ENCODE measurements at places on chromosomes 1 and 21.
A peak's percentile ranks its signal among the peaks of the same experiment; 100 is the strongest.

DNA sequence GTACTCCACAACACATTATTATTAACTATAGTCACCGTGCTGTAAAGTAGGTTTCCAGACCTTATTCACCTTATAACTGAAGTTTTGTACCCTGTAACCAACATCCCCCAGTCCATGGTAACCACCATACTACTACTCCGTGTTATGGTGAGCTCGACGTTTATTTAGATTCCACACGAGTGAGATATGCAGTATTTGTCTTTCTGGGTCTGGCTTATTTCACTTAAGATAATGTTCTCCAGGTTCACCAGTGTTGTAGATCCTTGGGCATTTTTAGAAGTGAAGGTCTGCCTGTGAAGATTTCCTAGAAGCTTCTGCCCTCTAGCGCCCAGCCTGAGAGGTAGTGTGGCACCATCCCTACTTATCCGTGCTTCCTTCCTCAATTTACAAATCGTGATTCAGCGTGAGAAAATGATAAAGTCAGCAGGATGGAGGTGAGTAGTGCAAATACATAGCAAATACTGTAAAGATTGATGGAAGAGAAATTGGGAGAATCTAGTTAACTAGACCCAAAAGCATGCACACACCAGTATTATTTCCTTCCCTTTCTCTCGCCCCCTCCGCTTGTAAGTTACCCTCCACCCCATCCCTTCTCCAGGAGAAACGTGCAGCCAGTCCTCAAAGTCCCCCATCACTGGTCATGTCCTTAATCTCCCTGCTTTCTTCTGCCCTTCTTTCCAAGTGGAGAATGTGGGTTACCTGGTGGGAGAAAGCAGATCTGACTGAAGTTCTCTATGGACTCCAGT lies 36.0 kb upstream of the DISC1 start:
- peak; percentile 14 for DNase-seq

DNA sequence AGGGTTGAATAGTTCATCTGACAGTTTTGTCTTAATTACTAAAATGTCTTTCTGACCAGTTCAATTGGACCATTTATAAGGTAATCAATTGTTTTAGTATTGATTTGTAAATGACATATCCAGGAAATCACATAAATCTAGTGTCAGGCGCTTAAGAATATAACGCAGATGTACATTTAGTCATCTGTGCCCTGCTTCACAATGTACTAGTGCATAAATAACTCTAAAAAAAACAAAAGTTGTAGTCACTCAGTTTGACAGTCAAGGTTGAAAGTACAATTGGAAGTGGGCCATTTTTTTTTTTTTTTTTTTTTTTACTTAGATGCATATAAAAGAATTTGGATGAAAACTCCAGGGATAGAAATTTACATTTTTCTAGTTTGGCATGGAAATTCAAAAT lies 490.4 kb downstream of the PTPRC start:
- DNase-seq: no peak

DNA sequence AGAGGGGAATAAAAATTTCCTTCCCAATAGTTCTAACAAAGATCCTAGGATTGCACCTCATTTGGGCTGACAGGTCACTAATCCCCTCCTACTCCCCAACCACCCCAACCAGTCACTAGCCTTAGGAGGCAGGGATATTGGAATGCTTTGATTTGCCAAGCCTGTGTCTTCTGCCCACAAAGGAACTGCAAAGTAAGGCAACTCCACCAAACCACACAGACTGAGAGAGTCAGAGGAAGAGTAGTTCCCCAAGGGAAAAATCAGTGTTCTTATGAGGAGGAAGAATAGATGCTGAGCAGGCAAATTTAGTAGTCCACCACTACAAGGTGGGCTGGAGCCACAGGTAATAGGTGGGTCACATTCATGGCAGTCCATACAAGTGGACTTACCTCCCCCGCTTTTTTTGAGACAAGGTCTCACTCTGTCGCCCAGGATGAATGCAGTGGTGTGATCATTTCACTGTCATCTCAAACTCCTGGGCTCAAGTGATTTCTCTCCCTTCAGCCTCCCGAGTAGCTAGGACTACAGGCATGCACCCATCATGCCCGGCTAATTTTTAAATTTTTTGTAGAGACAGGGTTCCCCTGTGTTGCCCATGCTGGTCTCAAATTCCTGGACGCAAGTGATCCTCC lies 3.7 kb upstream of the TMEM39B start:
- DNase-seq: no peak

GRCh38 chr1:247500865-247501264 lies 35.4 kb downstream of the OR2C3 start:
- no peak for DNase-seq

DNA sequence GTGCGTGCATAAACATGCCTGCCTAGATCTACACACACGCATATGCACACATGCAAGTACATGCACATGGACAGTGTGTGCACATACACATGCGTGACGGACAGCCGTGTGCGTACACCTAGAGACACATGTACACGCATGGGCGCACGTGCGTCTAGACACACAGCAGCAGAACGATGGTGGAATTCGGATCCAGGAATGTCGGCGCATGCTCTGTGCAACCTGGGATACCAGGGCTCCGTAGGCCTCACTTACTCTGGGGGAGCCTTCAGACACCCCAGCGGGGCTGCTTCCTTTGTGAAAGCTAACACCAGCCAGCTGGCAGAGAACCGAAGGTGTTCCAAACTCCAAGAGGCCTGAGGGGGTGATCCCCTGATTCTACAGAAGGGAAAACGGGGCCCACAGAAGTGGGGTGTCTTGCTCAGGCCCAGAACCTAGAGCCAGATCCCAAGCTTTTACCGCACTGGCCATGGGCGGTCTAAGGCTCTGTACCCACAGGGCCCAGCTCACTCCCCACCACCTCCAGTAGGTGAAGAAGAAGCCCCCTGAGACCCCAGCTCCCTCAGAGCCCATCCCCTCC lies 27.4 kb upstream of the ARHGEF16 start:
- DNase-seq: no peak

GRCh38 chr1:90989990-90990389 lies 31.8 kb downstream of the ZNF644 start:
- no peak for DNase-seq

GRCh38 chr21:18041012-18041411 lies 203.6 kb upstream of the CHODL start:
- no peak for DNase-seq

- DNase-seq: no peak
Measured at GRCh38 chr1:185155600-185156287, 1.0 kb downstream of the TRMT1L start.

GRCh38 chr1:79530055-79530454 lies 523.5 kb upstream of the ADGRL4 start:
- no peak for DNase-seq

DNA sequence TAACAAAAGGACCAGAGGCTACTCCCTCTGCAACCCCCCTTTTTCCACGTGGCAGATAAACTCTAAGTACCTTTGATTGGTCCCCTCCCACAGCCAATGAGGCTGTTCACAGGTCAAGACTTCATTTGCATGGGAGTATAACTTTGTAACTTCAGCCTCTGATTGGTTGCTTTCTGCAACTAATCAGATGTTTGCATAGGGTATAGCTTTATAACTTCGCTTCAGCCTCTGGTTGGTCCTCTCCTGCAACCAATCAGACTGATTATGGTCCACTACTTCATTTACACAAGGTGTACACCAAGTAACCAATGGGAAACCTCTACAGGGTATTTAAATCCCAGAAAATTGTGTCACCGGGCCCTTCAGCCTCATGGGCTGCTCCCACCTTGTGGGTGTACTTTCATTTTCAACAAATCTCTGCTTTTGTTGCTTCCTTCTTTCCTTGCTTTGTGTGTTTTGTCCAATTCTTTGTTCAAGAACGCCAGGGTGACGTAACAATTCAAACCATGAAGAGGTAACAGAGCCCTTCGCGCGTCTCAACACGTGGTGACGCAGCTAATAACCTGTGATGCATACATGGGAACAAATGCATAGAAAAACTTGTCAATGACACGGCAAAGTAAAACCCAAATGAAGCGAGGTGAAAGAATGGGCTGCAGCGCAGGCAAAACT lies 47.2 kb downstream of the VPS26C start:
- DNase-seq: no peak

DNA sequence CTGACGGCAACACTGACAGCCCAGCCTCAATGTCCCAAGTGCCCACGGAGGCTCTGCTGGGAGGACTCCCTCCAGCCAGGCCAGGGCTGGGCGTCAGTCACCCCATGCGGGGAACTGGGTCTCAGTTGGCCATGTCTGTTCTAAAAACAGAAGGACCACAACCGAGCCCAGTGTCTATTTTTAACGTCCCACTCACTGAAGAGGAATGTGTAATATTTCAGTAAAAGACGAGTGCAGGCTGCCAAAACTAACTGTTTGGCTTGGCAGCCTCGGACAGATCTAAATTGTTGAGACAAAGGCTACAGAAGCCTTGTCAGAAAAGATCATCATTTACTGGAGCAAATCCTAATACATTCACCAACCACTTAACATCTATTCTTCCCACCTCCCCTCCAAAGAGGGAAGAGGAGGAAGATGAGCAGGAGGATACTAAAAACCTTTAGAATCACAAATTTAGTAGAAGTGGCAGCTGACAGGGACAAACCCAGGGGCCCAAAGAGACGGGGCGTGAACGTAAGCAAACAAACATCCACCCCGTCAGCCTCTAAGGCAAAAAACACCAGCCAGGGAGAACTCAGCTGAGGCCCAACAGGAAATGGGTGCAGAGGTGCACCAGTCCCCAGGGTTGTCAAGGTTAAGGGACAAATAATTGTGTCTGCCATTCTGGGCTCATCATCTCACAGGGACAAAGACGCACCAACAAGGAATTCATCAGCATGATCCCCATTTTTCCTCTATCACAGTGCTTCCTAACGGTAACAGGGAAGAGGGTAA lies 18.7 kb downstream of the C1orf198 start:
- no peak for DNase-seq

DNA sequence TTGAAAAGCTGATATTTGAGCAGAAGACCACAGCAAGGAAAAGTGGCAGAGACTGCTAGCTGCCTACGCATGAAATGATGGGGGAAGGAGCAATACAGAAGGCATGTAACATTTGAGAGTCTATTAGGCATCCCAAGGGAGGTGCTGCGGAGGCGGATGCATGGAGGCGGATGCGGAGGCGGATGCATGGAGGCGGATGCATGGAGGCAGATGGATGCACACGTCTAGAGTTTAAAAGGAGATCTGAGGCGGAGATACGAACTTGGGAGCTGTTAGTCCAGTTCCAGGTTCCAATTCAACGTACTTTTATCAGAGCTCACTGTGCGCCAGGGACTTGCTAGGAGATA lies 744 bp upstream of the DDX20 start:
- DNase-seq: peak; percentile 13

- no peak for DNase-seq
Measured at GRCh38 chr1:31700468-31701090, 3.2 kb downstream of the COL16A1 start.

GRCh38 chr1:18644973-18645746 lies 14.5 kb downstream of the PAX7 start:
- DNase-seq: no peak

- DNase-seq: no peak
Measured at GRCh38 chr1:27544834-27545233, 54.9 kb upstream of the WASF2 start.

GRCh38 chr1:218656301-218657037 lies 311.3 kb downstream of the TGFB2 start:
- DNase-seq: no peak

DNA sequence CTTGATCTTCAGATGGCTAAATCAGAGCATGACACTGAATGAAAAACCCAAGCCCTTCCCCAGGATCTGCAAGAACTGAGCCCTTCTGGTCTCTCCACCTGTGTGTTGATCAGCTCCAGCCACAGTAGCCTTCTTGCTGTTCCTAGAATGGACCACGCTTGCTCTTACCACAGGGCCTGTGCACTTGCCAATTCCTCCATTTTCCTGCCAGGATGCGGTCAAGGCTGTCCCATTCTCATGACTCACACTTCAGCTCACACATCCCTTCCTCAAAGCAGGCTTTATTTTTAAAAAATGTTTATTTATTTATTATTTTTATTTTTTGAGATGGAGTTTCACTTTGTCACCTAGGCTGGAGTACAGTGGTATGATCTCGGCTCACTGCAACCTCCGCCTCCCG lies 43.6 kb upstream of the GRHL3 start:
- DNase-seq: no peak

DNA sequence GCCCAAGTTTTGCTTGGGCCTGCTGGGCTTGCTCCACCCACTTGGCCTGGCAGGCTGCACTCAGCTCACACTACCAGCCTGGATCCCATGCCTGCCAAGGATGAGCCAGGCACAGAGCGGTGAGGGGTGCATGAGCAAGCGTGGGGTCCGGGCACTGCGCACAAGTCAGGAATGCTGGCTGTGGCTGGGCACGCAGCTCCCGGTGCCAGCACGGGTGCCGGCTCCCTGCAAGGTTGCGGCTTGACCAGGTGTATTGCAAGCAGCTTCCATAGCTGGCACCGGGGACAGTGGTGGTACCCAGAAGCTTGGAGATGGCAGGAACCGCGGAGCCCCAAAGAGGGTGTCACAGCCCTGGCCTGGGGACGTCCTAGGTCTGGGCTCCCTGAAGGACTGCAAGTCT lies 224.4 kb upstream of the NRIP1 start:
- DNase-seq: no peak

- no peak for DNase-seq
Measured at GRCh38 chr1:118649369-118650106, 338.6 kb downstream of the TBX15 start.

DNA sequence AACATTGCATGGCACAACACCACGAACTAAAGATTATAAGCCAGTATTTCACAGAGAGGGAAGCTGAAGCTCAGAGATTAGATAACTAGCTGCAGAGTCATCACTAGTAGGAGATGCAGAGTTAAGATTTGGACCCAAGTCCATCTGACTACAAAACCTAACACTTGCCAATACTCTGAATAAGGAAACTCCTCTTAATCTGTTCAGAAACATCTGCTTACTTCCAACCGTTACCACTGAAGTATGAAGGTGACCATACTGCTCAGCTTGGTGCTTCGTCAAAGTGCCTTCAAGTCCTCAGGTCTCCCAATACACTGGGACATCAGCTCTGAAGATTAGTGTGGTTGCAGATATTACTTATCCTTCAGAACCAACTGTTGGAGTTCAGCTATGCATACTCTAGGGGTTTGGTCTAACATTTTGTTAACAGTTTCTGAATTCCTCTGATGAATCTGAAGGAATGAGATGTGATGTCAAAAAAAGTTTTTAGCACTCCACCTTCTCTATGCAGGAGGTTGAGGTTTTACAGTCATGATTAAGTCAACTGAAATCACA lies 179.6 kb downstream of the TPR start:
- no peak for DNase-seq

GRCh38 chr21:31987696-31988095 lies 114.9 kb downstream of the HUNK start:
- no peak for DNase-seq

- DNase-seq: no peak
Measured at GRCh38 chr1:87208931-87209330, 119.7 kb upstream of the LMO4 start.

- DNase-seq: no peak
Measured at GRCh38 chr1:200856716-200857357, 15.9 kb upstream of the GPR25 start.

GRCh38 chr1:24381256-24381655 lies 32.3 kb downstream of the STPG1 start:
- no peak for DNase-seq

- no peak for DNase-seq
Measured at GRCh38 chr1:24957016-24957807, 27.1 kb upstream of the RUNX3 start.

All from activated T-cell treated with anti-CD3 and anti-CD28 coated beads, Interleukin-2, amount 50 U/mL, for 4 hours (primary cell).